ENCODE measurements at places on chromosomes 16 and 17.
A peak's percentile ranks its signal among the peaks of the same experiment; 100 is the strongest.

- DNase-seq, result no peak
These were observed 379.6 kb upstream of the PSMD7 start for GRCh38 chr16:73916829-73917594.

DNA sequence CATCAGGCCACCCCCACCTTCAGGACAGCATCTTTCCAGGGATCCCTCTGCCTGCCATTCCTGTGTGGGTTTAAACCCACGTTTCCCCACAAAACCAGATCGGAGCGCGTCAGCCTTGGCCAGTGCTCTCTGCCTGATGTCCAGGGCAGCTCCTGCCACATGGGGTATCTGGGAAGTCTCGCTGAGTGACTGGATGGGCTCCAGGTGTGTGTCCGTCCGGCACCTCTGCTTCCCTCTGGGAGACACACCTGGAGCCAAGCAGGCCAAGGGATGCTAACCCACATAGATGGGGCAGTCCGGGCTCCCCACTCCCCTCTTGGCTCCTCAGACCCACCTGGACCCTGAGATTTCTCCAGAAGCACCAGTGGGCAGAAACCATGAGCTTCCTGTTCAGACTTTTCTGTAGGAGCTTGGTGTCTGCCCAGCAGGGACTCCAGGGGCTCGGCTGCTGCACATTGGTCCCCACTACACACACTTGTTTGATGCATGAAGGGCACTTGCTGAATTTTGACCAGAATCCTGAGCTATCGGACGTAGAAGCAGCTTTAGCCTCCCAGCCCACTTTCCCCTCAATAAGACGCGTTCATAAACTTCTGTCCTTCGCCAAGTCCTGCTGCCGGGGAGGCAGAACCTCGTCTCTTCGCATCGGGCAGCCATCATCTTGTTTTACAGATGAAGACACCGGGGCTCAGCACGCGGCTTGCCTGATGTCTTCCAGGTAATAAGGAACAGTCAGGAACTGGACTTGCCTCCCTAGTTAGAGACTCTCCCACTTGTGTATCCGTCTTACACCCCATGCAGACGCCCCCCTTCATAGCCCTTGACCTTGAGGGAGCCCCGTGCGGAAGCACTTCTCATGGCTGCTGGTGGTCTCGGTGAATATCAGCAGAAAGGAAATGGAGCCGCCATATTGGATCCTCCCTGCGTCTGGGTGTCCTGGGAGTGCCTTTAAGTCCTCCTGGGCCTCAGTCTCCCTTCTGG is 91.6 kb upstream of the ZNF469 start:
- no peak for DNase-seq

DNA sequence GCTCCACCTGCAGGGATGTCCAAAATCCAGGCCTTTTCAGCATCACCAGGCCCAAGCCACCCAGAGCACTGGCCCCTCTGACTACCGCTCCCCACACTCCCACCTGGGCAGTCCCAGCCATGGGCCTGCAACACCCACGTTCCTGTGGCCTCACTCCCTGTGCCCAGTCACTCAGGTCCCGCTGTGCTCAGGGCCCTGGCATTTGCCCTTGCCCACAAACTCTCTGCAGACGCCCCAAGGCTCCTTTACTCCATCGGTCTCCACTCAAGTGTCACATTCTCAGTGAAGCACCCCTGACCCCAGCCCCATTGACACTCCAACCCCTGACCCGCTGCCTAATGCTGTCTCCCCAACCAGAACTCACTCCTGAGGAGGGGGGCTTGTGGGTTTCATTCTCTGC is 23.6 kb downstream of the MPG start:
- DNase-seq, result no peak

DNA sequence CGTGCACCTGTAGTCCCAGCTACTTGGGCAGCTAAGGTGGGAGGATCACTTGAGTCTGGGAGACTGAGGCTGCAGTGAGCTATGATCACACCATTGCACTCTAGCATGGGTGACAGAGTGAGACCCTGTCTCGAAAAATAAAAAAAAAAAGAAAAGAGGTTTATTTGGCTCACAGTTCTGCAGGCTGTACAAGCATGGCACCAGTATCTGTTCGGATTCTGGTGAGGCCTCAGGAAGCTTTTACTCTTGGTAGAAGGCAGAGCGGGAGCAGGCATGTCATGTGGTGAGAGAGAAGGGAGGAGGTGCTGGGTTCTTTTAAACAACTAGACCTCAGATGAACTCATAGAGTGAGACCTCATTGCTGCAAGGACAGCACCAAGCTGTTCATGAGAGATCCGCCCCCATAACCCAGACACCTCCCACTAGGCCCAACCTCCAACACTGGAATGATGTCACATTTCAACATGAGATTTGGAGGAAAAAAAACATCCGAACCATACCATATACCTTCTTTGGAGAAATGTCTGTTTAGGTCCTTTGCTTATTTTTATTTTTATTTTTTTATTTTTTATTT is 10.3 kb upstream of the RMI2 start:
- DNase-seq, result no peak

GRCh38 chr16:25006504-25007056 is 8.6 kb downstream of the ARHGAP17 start:
- DNase-seq, result no peak

GRCh38 chr17:35972945-35973332 is 8.4 kb downstream of the CCL16 start:
- no peak for DNase-seq

GRCh38 chr16:70253291-70254106 is 1.8 kb upstream of the EXOSC6 start:
- peak; percentile 48 for DNase-seq

- DNase-seq, result no peak
These were observed 604.3 kb upstream of the RBFOX1 start for GRCh38 chr16:6728381-6728780.

DNA sequence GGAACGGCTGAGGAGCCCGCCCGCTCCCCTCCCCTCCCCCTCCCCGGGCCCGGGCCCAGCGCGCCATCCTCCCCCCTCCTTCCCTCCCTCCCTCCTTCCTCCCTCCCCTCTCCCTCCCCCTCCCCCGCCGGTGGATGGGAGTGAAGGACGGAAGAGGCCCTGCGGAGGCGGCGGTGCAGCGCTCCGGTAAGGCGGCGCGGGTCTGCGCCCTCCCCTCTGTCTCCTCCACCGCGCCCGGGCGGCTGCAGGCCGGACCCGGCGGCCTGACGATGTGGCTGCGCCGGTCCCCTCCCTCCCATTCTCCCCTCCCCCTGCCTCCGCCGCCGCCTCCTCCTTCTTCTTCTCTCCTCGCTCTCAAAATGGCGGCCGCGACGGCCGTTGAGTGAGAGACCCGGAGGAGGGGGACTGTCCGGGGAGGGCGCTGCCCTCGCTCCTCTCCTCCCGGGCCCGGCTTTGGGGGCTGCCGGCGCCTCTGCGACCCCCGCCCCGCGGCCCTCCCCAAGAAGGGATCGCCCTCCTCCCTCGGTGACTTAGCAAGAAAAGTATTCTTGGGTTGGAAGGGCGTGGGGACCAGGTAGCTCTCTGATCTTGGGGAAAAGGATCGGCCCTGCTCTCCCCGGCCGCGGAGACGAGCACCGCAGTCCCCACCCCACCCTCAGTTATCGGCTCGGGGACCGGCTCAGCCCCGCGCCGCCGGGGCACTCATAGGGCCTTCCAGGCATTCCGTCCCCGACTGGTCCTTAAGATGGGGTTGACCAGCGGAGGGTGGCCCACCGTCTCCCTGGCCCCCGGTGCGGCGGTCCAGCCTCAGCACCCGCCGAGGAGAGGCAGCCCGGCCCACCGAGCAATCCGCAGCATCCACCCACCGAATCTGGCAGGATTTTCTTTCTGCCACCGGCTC is 617 bp downstream of the PAFAH1B1 start:
- peak; percentile 72 for DNase-seq

DNA sequence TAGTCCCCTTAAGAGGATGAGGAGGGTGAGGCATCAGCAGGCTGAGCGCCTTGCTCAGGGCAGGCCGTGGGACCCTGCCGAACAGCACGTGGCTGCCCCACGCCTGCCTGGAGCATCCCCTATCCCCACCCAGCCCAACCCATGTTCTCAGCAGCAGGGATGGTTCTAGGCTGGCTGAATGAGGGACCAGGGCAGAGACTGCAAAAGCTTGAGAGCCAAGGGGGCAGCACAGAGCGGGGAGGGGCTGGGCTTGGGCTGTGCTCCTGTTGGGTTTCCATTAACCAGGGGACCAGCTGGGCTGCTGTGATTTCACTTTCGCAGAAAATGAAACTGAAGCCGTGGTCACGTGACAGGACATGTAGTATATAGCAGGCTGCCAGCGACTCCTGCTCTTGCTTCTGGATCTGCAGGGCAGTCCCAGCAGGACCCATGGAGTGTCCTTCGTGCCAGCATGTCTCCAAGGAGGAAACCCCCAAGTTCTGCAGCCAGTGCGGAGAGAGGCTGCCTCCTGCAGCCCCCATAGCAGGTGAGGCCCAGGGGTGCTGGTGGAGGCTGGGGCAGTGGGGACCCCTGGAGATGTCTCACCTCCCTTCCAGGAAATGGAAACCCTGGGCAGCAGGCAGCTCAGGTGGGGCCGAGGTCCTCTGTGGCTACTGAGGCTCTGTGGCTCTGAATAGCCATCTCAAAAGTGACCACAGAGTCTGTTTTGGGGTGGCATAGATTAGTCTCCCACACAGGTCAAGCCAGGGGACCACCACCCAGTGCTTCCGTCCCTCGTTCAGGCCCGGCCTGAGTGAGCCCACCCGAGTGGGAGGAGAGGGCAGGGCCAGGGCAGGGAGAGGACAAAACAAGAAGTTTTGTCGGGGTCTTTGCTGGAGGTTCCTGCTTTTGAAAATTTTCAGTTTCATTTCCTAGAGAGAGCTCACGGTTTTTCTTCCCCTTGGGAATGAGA is 2.9 kb downstream of the RNF213 start:
- DNase-seq, result peak; percentile 85

DNA sequence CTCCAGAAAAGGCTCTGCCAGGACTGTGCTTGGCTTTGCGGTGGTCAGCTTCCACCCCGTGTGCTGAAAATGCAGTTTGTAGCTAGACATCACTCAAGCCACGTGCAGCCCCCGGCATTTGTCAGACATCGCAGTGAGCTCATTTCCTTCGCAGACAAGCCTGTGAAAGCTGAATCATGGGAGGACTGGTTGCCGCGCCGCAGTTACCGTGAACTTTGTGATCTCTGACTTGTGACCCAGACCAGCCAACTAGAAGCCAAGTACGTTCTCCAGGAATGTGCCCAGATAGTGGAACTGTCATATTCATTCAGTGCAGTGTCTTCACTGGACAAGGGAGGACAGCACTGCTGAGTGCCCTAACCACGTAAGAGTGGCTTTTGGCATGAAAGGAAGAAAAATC is 58.1 kb downstream of the NDE1 start:
- DNase-seq, result no peak

DNA sequence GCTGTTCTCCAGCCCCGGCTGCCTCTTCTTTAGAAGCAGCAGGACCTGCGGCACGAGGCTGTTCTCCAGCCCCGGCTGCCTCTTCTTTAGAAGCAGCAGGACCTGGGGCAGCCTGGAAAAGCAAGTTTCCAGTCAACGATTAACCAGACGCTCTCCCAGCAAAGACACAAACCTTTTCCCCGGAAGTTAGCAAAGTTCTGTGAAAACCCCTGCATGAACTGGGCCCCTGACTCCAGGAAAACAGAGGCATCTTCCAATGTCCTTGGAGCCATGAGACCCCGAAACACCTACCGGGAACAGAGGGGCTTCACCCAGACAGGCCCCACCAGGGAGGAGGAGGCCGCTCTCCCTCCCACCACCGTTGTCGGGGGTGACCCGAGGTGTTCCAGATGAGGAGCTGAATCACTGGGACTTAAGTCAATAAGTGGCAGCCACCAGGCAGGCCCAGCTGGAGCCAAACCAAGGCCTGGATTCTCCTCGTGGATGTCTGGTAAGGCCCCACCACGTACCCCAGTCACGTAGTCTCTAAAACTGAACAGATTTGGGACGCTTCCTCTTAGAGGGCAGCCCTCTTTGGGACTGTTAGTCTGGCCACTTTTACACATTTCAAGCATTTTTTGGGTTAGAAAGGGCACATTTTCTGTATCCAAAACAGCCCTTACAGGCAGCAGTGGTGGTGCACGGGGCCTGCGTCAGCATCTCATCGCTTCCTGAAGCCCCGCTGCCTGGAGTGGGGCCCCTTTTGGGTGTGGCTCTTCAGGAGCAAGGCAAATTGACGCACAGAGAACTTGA is at the start of gene RPH3AL:
TSS of gene RPH3AL (minus strand) at position 387 of the 792 bp plus-strand sequence. CDS start 25,264 bp downstream, outside the sequence.
- DNase-seq, result no peak

DNA sequence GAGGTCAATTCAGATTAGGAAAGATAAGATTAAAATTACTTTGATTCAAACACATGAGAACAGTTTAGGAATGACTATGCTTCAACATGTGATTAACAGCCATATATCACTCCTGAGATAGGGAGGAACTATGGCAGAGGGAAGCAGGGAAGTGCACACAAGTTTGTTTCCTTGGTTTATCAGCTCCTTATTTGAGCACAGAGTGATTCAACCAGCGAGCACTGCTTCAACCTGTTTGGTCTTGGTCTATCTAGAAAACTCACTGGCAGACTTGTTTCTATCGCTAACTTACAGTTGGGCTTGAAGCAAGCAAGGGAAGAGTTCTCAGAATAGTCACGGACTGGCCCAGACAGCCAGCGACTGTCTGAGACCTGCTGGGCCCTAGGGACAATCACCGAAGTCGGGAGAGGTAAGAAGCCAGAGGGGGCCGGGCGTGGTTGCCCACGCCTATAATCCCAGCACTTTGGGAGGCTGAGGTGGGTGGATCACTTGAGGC is 23.5 kb downstream of the TUBG1 start:
- no peak for DNase-seq

DNA sequence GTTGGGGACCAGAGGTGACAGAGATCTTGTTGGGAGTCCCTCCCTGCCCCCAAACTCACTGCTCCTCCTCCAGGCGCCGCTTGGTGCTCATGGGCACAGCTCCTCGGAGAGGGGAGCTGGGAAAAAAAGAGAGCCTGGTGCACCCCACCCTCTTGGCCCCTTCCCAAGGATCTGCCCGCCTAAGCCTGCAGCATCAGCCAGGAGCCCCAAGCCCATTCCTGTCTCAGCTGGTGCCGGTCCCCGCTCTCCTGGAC is 400 bp downstream of the HCFC1R1 start:
- DNase-seq, result no peak

DNA sequence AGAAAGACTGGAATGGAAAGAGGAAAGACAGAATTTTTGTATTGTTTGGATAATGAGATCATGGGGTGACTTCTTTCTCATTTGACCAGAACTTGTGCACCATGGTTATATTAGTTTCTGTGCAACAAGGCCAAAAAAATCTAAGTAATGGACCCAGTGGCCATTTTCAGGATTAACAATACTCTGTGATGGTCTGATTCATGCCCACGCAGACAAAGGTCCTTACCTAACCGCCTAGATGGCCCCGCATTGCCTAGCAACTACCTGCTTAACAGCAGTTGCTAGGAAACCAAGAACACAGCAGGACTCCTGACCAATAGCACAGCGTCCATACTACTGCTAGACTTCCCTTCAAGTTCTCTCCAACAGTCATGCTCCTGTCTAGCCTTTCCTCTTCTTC is 22.4 kb downstream of the MIS12 start:
- no peak for DNase-seq

DNA sequence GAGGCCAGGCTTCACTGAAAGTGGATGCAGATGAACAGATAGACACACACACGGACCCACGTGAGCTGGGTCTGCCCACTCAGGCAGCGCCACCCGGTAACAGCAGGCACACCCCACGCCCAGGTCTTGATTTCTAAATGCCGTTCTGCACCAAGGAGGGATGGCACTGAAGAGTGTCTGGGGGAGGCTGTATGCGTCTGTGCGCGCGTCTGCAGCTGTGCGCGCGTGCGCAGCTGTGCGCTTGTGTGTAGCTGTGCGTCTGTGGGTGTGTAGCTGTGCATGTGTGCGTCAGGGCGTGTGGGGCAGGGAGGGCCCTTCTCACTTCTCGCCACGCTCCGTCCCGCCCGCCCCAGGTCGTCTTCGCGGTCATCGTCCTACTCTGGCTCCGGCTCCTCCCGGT is 15.5 kb upstream of the IL17C start:
- no peak for DNase-seq

All from stimulated activated CD4-positive, alpha-beta T cell treated with anti-CD3 and anti-CD28 coated beads, Interleukin-2, amount 100 ng/mL, for 48 hours (primary cell).